ENCODE measurements at places on chromosomes 7 and 10.

DNA sequence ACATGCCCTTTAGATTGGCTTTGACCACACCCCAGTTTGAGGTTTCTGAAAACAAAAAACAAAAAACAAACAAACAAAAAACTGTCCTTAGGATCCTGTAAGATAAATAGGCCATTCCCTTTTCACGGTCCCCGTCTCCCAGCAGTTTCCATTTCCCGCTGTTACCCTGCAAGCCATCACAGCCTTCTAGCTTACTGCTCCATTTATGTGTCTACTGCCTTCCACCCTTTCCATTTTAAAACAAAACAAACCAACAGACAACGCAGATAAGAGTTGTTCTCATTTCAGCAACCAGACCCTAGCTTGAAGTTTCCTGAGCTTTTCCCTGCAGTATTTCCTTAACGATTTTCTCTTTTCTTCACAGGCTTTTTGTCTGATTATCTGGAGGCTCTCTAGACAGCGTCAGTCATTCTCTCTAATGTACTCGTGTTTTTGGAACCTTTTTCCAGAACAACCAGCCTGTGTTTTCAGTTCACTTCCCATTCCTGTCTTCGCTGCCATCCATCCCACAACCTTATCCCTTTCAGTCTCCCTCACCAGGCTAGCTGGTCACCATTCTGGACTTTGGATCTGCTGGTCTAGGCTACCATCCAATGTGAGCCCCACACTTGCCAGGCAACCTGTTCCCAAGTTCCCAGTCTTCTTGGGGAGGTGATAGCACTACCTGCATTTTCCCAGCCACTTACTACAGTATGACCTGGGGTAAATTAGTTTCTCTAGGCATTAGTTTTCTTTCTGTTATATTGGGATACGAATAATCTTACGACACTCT, 317.3 kb upstream of the FZD1 start:
- no peak for DNase-seq

GRCh38 chr7:925601-926000, 28.9 kb downstream of the ADAP1 start:
- DNase-seq, result no peak

GRCh38 chr10:89744026-89744425, 42.6 kb downstream of the KIF20B start:
- DNase-seq, result peak; percentile 55

- DNase-seq, result peak; percentile 88
Measured at GRCh38 chr7:44881610-44882009, 3.7 kb downstream of the PURB start.

DNA sequence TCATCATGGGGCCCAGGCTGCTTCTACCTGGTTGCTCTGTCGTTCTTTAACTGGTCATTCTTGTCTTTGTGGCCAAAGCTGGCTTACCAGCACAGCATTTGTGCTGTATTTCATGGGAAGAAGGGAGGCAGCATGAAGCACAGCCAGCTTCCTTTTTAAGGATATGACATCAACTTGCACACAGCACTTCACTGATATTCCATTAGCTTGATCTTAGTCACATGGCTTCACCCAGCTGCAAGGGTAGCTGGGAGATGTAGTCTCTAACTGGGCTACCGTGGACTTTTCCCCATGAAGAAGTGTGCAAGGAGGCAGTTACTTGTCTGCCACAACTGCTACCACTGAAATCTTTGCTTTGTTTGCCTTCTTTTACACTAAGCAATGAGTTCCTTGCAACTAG, 525.2 kb downstream of the LRMDA start:
- DNase-seq, result peak; percentile 1

DNA sequence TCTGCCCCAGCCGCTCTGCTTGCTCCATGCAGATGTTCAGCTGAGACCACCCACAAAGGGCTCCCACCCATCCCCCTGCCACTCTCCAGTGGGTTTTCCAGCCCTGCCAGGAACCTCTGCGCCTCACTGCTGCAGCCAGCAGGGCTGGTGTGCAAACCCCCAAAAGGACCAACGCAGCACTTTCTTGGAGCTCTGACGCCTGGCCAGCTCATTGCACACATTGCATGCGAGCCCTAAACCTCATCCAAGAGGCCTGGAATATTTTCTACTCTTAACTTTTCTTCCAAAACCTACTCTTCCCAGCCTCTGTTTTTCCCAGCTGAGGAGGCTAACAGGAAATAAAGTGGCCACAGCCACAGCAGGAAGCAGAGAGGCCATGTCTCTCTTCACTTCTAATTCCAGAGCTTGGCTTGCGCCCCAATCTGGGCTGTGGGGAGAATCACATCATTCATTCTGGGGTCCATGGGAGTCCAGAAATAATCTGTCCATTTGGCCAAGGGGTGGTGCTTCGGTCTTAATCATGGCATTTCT, 4.6 kb upstream of the FAM170B start:
- peak; percentile 87 for DNase-seq

- no peak for DNase-seq
Measured at GRCh38 chr7:28179120-28180030, 1.2 kb downstream of the JAZF1 start.

DNA sequence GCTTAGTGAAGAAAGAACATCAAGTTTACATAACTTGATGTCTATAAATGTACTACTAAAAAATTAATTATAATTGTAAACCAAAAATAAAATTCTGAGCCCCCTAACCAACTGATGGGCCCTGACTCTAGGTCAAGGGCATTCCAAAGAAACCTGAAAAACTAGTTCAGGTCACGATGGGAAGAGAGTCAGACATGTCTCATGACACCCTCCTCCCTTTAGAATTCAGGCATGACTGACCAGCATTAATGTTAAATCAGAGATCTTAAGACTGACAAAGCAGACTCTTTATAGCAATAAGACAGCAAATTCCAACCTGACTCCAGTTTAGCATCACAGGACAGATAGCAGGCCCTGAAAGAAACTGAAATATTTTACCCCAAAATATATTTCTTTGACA, 21.6 kb upstream of the OTUD1 start:
- no peak for DNase-seq

DNA sequence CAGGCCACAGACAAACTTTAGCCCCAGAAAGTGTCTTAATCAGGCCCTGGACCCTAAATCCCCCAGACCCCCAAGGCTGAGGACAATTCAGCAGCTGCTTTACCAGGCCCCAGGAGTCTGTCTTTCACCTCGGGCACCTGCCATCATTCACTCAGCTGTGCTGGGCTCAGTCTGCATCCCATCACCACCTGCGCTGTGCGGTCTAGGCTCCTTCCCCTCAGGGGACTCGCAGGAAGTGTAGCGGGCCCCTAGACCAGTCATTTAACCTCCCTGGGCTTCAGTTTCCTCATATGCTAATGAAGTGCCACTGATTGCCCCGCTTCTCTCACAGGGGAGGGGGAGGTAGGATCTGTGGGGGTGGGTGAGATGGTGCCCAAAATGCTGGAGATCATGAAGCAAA, 76.4 kb upstream of the ZMIZ1 start:
- no peak for DNase-seq

DNA sequence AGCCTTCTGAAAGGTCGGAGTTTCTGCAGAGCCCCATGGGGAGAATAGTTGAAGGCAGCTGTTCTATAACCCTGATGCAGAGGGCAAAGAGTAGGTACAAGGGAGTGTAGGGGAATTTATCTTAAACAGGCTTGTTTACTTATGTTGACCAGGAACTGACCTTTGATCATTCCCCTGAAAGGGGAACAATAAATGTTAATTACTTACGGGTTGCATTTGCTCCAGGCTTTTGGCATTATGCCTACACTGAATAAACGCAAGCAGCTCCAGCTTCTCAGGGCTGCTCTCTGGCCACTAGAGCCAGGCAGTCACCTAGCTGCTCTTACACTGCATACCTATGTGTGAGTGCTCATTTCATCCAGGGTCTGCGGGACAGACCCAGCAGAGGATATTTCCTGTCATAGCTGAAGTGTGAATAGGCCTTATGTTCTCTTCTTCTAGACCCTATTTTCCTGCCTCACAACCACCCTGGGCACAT, 26.9 kb upstream of the ABCA13 start:
- no peak for DNase-seq

DNA sequence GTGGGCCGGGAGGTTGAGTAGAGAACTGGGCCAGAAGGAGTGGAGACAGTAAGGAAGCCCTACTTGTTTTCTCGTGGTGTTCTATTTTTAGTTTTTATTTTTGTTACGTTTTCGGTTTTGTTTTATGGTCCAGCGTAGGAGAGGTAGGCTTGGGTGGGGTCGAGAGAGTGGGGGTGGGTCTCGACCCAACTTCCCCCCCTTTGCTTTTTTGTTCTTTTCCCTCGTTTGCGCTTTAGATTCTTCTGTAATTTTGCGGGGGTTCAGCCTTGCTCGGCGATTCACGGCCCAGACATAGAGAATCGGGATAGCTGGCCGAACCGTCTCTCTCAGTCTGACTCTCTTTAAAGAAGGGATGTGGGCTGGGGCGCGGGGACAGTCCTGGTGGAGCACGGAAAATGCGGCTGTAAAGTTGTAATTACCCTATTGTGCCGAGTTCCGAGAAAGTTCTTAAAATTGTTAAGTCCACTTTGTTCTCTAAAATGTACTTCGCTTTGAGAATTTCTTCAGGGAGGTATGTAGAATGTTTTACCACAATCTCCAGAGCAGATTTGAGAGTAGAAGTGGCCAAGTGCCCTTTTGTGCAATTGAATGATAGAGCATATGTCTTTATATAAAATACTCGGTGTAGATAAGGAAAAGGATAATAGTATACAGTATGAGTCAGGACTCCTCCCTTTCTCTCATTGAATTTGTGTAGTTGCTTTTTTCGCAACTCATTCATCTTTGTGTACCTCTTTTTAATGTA, 816 bp downstream of the DMTF1 start:
- DNase-seq, result peak; percentile 17

- peak; percentile 41 for DNase-seq
Measured at GRCh38 chr10:90417476-90418210, 440.2 kb downstream of the HTR7 start.

GRCh38 chr7:32126843-32127242, 56.6 kb upstream of the PDE1C start:
- no peak for DNase-seq

DNA sequence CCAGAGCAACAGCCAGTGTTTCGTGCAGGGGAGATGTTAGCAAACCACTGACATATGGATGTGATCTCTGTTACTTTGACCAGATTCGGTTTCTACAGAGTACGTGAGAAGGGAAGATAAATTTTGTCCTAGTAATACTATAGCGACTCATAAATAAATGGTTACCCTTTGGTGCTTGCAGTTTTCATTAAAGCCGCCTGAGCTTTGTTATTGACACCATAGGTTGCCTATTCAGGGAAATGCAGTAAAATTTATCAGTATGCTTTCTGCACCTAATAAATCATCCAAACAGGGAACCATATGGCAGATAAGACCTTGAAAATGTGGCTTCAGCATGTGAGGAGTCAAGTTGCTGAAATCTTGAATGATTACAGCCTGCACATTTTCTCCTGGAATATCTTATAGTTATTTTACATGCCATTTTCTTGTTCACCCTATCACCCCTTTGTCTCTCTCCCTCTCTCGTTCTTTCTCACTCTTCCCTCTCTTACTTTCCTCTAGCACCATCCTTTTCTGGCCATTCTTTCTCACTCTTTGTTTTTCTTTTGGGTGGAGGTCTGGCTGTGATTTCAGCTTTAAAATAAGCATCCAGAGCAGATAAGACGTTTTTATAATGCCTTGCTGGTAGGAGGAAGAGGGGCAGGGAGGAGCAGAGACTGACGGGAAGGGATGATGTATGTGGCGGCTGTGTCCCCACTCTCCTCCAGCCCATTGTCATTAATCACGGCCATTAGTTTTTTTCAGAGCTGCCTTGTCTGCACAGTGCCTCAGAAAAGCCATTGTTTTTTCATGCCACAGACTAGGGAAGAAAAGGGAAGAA, 182.5 kb downstream of the LRMDA start:
- DNase-seq, result no peak

GRCh38 chr10:78913219-78914059, 155.3 kb upstream of the ZMIZ1 start:
- DNase-seq, result no peak

- DNase-seq, result no peak
Measured at GRCh38 chr7:70763961-70764691, 367.8 kb upstream of the GALNT17 start.

DNA sequence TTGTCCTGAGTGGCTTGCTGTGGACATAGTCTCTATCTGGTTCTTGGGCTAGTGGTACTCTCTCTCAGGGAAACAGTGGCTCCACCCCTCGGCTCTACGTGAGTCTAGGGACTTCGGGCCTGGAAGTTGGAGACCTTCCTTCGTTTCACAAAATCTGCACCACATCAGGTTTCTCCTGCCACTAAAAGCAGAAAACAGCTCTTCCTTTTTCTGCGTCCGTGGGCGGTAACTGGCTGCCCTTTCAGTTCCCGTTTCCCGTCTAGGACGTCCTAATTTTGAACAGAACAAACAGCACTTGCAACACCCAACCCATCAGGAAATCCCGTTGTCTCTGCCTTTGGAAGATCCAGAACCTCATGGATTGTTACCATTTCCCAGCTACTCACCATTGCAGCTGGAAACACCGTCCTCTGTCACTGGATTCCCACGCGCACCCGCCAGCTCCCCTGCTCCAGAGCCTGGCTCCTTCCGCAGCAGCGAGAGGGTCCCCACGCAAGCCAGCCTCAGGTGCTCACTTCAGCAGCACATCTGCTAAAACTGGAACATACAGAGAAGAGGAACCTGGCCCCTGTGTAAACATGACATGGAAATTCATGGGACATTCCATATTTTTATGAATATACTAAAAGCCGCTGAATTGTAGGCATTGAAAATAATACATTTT, 311.4 kb upstream of the AKR1E2 start:
- DNase-seq, result no peak

GRCh38 chr7:75617634-75618234, 121.0 kb downstream of the HIP1 start:
- no peak for DNase-seq

DNA sequence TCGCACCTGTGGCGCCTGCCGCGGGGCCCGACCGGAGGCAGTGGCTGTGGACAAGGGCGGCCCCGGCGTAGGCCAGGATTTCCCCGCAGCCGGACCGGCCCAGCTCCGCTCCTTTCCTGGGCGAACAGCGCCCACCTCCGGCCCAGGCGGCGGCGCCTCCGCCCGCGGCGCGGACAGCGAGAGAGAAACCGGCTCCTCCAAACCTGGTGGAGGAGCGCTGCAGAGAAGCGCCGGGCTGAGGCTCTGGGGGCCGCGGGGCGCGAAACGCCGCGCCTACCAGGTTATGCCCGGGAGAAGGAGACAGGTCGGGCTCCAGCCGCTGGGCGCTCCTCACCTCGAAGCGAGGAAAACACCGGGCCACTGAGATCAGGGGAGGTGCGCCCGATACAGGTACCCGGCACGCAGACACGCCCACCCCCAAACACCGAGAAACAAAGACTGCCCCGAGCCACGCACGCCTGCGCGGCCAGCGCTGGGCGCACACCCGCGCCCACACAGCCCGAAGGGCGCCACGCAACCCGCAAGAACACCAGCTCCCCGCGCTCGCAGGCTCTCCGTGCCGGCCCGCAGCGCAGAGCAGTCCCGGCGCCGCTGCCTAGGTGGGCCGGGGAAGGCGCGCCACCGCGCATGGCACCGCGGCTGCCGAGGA, 3.3 kb downstream of the GRID1 start:
- no peak for DNase-seq

Data from IMR-90 (cell line).